Left lung (tissue), 14 donors: ENCODE measurements at places on chromosomes 2 and 18.

DNA sequence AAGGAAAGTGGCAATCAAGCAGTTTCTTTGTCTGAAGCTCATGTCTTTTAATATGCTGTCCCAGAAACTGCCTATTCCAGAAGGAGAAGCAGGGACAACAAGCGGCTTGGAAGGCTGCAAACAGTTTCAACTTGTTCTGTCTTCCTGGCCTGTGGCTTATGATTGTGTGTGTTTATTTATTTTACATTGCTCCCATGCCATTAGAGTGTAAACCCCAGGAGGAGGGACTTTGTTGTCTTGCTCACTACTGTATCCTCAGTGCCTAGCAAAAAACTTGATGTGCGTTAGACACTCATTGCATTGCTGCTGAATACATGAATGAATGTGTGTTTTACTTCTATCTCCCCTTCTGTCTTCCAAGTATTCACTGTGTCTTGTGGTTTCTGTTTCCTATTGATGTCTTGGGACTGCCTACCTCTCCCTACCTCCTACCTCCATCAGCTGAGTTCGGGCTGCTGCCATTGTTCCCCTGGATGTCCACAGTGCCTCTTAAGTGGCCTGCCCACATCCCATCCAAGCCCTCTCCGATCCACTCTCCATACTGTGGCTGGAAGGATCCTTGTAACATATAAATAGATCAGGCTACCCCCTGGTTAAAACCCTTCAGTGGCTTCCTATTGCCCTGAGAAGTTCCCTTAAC is 261.4 kb downstream of the DYSF start:
- no peak for DNase-seq

- no peak for DNase-seq
Observed at GRCh38 chr2:147255812-147256211, 589.0 kb upstream of the ACVR2A start.

DNA sequence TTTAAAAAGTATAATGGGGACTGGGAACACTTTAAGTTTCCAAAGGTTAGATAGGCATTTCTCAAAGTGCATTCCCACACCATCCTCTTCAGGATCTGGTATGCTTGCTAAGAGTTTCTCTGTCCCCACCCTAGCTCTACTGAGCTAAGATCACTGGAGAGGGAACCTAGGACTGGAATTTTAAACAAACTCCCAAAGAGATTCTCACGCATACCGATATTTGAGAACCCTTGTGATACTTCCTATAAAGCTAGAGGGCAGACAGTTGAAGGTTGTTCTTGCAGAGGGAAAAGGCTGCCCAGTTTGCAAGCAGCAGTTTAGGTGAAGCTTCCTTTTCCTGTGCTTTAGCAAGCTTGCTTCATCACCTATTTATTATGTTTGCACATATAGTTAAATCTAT is 3.6 kb downstream of the CNRIP1 start:
- DNase-seq: no peak

DNA sequence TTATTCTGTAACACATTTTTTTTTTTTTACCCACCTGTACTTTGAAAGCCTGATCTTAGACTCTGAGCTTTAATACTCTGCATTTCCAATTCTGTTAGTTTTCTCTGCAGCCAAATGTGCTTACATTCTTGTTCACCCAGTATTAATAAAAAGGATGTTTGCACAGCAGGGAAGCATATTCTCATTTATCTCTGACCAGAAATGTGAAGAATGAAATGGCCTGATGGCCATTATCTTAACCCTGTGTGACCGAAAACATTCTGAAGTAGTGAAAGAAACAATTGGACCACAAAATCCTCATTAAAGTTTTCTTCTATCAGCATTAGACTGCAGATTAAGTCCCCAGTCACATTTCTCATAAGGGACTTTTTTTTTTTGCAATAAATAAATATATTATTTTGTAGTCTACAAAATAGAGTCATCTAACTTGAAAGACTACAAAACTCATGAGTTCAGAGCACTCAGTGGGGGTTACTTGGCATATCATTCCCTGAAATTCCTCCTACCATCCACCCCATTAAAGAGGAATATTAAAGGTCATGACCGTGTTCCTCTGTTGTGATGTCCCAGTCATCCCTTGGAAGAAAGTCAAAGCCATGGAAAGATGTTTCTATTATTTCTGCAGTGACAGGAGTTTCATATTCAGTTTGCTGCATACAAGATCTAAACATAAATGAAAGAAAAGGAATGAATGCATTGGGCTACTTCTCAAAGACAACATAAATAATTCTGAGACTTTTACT is 364.4 kb downstream of the RND3 start:
- no peak for DNase-seq

DNA sequence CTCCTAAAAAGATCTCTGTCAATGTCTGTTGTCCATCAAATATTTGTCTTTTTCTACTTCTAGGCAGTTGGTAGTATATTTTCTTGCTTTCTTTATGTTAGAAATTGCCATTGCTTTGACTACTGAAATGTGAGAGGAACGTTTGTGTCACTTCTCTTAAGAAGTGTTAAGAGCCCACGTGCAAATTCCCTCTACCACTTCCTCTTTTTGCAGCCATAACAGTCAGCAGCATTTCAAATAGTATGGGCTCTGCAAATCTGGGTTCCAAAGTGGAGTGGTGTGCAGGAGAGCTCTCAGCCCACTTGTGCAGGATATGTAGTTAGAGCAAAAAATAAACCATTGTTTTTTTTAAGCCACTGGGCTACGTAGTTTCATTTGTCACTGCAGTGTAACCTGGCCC is 314.0 kb downstream of the MEIS1 start:
- DNase-seq: no peak

DNA sequence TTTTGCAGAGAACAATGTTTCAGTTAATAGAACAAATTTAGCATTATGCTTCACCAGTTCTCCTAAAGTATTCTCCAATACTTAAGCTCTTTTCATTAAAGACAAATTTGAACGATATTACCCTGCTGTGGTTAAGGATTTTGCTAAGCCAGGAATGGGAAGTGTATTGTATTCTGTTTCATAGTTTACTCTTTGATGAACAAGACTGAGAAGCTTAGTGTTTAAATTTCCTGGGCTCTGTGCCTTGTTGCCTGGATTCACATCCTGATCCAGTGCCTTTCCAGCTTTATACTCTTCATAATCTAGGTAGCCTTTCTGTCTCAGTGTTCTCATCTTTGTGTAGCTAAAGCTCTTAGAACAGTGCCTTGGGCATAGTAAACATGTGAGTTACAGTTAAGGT is 58.6 kb upstream of the GLS start:
- DNase-seq: no peak

DNA sequence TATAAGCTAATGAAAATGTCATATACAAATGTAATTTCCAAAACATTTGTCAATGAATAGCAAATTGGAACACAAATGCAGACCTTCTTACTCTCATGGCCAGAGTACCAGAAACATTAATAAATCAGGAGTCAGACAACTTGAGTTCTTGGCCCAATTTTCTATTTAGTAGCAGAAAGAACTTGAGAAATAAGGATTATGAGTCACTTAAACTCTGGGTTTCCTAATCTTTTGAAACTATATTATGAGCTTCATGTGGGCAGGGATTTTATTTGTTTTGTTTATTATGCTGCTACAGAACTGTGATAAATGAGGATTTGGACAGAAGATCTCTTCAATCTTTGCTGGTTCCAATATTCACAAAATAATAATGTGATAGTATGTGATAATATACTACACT is 686.7 kb downstream of the NR4A2 start:
- DNase-seq: no peak

- DNase-seq: no peak
Observed at GRCh38 chr2:31110431-31110830, 27.8 kb downstream of the GALNT14 start.

DNA sequence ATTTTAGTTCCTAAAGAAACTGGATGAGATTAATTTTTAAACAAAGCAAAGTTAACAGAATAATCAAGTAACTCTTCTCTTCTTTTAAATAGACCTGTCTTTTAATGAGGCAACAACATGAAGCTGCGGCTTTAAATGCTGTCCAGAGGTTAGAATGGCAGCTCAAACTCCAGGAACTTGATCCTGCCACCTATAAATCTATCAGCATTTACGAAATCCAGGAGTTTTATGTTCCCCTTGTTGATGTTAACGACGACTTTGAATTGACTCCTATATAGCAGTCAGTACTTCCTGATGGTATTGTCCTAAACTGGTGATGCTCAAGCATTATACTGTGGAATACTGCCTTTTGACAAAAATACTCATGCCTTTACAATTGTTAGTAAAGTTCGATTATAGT is 53.7 kb upstream of the TWSG1 start:
- DNase-seq: no peak

GRCh38 chr2:68230241-68231060 is 21.9 kb downstream of the PPP3R1 start:
- DNase-seq: no peak

- DNase-seq: no peak
Observed at GRCh38 chr2:181153886-181154285, 173.5 kb downstream of the UBE2E3 start.

DNA sequence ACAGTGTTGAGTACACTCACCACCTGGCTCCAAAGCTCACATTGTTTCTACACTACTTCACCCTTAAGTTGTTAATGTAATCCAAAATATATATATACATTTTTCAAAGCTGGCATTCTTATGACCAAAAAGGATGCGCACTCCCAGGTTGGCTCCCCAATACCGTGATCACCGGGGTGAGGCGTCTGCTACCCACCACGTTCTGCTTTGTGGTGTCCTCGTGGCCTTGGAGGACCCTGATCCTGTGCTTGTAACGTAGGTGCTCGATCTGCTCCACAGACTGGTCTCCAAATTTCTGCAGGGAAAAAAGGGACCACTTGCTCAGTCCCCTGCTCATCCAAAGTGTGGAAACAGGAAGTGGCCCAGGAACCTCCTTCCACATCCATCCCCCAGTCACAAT is 25.8 kb downstream of the RPL31 start:
- no peak for DNase-seq

DNA sequence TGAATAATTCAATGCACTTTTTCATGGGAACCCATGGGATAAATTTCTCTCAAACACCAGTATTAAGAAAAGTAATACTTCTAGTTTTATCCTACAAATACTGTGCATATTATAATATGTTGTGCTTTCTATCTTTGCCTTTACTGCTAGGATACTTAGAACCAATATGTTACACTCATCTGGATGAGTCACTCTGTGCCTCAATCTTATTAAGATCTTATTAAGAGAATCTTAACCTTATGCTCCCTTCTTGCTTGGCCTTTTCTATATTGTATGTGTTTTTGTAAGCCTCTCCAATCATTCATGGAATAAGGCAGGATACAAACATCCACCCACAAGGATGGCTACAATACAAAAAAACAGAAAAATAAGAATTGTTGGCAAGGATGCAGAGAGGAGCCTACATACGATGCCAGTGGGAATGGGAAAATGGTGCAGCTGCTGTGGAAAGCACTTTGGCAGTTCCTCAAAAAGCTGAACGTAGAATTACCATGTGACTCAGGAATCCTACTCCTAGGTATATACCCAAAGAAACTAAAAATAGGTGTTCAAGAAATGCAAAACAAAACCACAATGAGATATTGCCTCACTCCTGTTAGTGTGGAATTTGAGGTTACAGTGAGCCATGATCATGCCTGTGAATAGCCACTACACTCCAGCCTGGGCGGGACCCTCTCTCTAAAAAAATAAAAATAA is 10.7 kb upstream of the TWSG1 start:
- no peak for DNase-seq

DNA sequence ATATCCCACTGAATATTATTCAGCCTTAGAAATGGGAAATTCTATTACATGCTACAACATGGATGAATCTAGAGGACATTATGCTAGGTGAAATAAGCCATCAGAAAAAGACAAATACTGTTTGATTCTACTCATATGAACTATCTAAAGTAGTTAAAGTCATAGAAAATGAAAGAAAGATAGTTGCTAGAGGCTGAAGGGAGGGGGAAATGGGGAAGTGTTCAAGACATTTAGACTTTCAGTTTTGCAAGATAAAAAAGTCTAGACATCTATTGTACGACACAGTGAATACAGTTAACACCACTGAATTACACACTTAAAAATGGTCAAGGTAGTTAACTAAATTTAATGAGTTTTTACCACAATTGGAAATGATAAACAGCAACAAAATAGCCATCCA is 835.9 kb upstream of the CHAC2 start:
- no peak for DNase-seq

- DNase-seq: no peak
Observed at GRCh38 chr2:233096006-233096405, 35.9 kb downstream of the INPP5D start.

- DNase-seq: no peak
Observed at GRCh38 chr2:56757884-56758545, 574.2 kb downstream of the CCDC85A start.

GRCh38 chr2:19882286-19882685 is 19.5 kb downstream of the TTC32 start:
- DNase-seq: no peak

DNA sequence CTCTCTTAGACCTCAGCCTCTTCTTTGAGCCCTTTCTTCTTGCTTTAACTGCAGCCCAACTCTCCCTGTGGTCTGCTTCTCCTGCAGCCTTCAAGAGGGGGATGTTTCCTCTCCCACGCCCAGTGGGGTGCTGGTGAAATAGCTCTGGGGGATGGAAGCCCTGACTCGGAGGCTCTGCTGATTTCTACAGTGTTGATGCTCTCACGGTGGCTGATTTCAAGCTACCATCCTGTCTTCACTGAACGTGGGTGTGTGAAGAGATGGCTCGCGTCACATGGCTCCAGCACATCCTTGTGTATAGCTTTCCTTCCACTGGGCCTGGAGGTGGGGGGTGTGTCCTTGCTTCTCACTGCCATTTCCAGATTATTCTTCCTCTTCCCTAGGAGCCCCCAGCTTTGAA is 20.0 kb downstream of the MPP4 start:
- DNase-seq: no peak

- DNase-seq: no peak
Observed at GRCh38 chr2:207040696-207041095, 101.4 kb downstream of the CPO start.

DNA sequence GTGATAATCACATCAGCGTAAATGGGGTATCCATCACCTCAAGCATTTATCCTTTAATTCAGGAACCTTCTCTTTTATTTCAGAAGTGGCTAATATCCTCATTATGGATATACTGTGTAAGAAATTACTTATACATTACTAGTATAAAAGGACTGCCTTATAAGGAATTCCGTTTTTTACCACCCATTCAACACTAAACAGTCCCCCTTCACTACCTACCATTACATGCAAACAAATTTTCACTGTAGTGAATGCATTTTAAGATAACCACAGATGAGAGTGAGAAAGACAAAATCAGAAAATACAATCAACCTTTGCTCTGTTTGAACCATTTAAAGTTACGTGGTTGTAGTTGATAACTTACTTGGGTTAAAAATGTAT is 551.2 kb downstream of the RNF144A start:
- no peak for DNase-seq

GRCh38 chr2:40394031-40394430 is 57.9 kb downstream of the SLC8A1 start:
- no peak for DNase-seq

GRCh38 chr2:48205137-48205798 is 299.0 kb upstream of the FBXO11 start:
- DNase-seq: no peak

DNA sequence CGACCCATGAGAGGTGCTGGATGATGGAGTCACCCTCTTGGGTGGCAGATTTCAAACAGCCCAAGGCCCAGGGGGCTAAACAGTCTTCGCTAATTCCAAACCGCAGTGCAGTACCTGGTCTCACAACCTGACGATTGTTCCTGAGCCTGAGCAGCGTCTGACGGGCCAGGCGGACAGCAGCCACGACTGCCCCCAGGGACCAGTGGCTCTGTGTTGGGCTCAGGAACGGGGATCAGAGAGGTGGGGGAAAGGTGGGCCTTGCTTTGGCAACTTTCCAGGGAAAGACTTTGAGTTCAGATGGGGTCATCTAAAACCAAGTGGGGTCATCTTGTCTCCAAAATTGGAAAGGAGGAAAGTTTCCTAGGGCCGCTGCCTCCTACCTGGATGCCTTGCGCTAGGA is 492 bp downstream of the COLEC11 start:
- DNase-seq: no peak
